Effector memory CD4-positive, alpha-beta T cell (primary cell): ENCODE measurements at places on chromosomes 1 and 21.

DNA sequence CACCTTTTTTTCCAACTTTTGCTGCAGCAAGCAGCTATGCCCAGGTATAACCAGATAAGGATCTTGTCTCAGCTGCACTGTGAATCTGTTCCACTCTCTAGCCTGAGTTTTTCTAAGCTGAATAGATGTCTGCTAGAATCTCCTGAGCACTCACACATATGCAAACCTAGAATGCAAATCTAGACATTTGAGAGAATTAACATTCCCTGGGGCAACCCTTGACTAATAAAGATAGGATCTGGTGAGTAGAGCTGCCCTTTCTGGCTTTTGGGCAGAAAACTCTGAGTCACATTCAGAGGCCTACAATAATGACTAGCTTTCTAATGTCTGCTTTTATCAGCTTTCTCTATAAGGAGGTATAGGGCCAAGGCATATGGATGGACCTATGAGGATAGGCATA is 61.4 kb upstream of the BARHL2 start:
- no peaks in the 10 kb centered on the region for H3K36me3 ChIP-seq
- no peaks in the 10 kb centered on the region for H3K27me3 ChIP-seq
- no peak overlapping the region for H3K4me3 ChIP-seq
- no peak for DNase-seq
- H3K4me1 ChIP-seq, result no peaks in the 10 kb centered on the region
- no peak overlapping the region for H3K27ac ChIP-seq

DNA sequence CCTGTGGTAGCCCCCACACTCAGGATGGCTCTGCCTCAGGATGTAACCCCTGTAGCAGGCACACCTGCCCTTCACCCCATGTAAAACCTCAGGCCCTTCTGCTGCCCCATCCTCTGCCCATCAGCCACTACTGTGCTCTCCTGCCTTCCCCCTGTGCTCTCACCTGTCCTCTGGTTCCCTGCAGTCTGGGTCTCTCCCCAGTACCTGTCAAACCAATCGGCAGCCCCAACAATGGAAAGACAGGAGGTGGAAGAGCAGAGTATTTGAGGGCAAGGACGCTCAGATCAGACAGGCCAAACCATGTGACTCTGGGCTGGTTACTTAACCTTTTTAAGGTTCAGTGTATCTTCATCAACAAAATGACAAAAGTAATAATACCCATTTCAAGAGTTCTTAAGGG is 30.9 kb downstream of the SMIM12 start:
- H3K27me3 ChIP-seq, result no peaks in the 10 kb centered on the region
- no peak overlapping the region for H3K27ac ChIP-seq
- no peak overlapping the region for H3K4me3 ChIP-seq
- H3K4me1 ChIP-seq, result no peaks in the 10 kb centered on the region

GRCh38 chr1:66779475-66780078 is 21.5 kb downstream of the INSL5 start:
- no peaks in the 10 kb centered on the region for H3K4me1 ChIP-seq
- no peaks in the 10 kb centered on the region for H3K27me3 ChIP-seq
- no peak overlapping the region for H3K4me3 ChIP-seq

DNA sequence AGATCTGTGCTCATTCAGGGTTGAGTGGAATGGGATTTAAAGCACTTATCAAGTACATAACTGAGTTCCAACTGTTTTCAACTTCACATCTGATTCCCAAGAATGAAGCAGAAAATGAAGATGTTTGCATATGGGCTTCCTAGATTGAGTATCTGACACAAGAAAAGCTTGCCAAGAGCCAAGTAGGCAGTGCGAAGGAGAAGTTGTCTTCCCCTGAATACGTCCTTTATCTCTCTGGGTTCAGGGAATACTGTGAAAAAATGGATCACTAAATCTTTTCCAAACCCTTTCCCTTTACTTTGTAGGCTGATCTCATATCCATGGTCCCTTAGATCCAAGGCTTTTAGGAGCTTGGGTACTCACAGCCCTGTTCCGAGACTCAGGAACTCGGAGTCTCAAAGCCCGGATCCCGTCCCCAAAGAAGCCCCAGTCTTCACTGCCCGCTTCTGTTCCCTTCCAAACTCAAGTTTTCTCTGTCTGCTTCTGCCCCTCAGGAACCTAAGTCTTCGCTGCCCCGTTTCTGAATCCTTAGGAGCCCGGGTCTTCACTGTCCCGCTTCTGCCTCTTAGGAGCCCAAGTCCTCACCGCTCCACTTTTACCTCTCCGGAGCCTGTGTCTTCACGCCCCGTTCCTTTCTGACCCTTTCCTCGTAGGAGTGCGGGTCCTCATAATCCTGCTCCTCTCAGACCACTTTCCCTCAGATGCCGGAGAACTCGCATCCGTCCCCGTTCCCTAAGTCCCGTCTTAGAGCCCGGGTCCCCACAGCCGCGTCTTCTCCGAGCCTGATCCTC is 616 bp downstream of the TAF12 start:
- H3K27me3 ChIP-seq, result no peaks in the 10 kb centered on the region
- peak overlapping the region; percentile 87 for H3K4me3 ChIP-seq
- no peak for DNase-seq
- no peaks in the 10 kb centered on the region for H3K36me3 ChIP-seq
- H3K27ac ChIP-seq, result peak overlapping the region; percentile 85
- H3K4me1 ChIP-seq, result peaks cover 15% of the 10 kb centered on the region

- no peaks in the 10 kb centered on the region for H3K36me3 ChIP-seq
- H3K4me3 ChIP-seq, result no peak overlapping the region
- no peak overlapping the region for H3K27ac ChIP-seq
- H3K27me3 ChIP-seq, result no peaks in the 10 kb centered on the region
Observed at GRCh38 chr1:169312084-169312954, 55.3 kb downstream of the NME7 start.
